ENCODE measurements at places on chromosomes 11 and 22. TPM values are rescaled to one million over a fixed set of nuclear protein-coding genes. Genes with fewer than 3 reads are reported as not detected.

- H3K27me3 ChIP-seq: no peaks in the 10 kb centered on the region
- peak overlapping the region; percentile 91 for H3K27ac ChIP-seq
- DNase-seq: peak; percentile 25
- no peak overlapping the region for H3K4me3 ChIP-seq
- H3K36me3 ChIP-seq: no peaks in the 10 kb centered on the region
- H3K4me1 ChIP-seq: peaks cover 30% of the 10 kb centered on the region
Observed at GRCh38 chr22:29030016-29030617, 31.5 kb downstream of the C22orf31 start.

GRCh38 chr22:39308614-39309363 lies 10.6 kb downstream of the RPL3 start:
- H3K36me3 ChIP-seq: peaks cover 9% of the 10 kb centered on the region
- no peak for DNase-seq
- no peak overlapping the region for H3K4me3 ChIP-seq
- no peaks in the 10 kb centered on the region for H3K4me1 ChIP-seq
- H3K27ac ChIP-seq: peak overlapping the region; percentile 71

- no peak overlapping the region for H3K4me3 ChIP-seq
- H3K4me1 ChIP-seq: peaks cover 1% of the 10 kb centered on the region
- no peaks in the 10 kb centered on the region for H3K27me3 ChIP-seq
- no peaks in the 10 kb centered on the region for H3K36me3 ChIP-seq
Observed at GRCh38 chr11:102802341-102802740, 4.4 kb upstream of the MMP1 start.

GRCh38 chr22:46180370-46181137 lies 30.2 kb downstream of the PPARA start:
- H3K27ac ChIP-seq: no peak overlapping the region
- peaks cover 51% of the 10 kb centered on the region for H3K36me3 ChIP-seq

- H3K4me3 ChIP-seq: no peak overlapping the region
- DNase-seq: no peak
- no peaks in the 10 kb centered on the region for H3K36me3 ChIP-seq
- H3K4me1 ChIP-seq: no peaks in the 10 kb centered on the region
- no peaks in the 10 kb centered on the region for H3K27me3 ChIP-seq
Observed at GRCh38 chr11:106475181-106475580, 397.7 kb downstream of the AASDHPPT start.

GRCh38 chr11:108616549-108616948 lies 23.0 kb upstream of the EXPH5 start:
- no peak overlapping the region for H3K27ac ChIP-seq
- DNase-seq: no peak
- H3K4me1 ChIP-seq: no peaks in the 10 kb centered on the region

GRCh38 chr11:95455228-95455970 lies 224.4 kb upstream of the SESN3 start:
- DNase-seq: no peak
- no peaks in the 10 kb centered on the region for H3K4me1 ChIP-seq
- no peaks in the 10 kb centered on the region for H3K36me3 ChIP-seq
- no peak overlapping the region for H3K27ac ChIP-seq
- no peaks in the 10 kb centered on the region for H3K27me3 ChIP-seq
- no peak overlapping the region for H3K4me3 ChIP-seq

- no peak overlapping the region for H3K4me3 ChIP-seq
- no peak for DNase-seq
Observed at GRCh38 chr11:7582338-7582985, 68.7 kb downstream of the PPFIBP2 start.

- H3K4me3 ChIP-seq: no peak overlapping the region
- H3K27me3 ChIP-seq: no peaks in the 10 kb centered on the region
- H3K27ac ChIP-seq: no peak overlapping the region
- peaks cover 18% of the 10 kb centered on the region for H3K36me3 ChIP-seq
- DNase-seq: no peak
Observed at GRCh38 chr11:62151737-62152102, 27.9 kb downstream of the INCENP start.

- DNase-seq: peak; percentile 60
- H3K36me3 ChIP-seq: no peaks in the 10 kb centered on the region
- no peaks in the 10 kb centered on the region for H3K4me1 ChIP-seq
Observed at GRCh38 chr11:17277024-17277584, 565 bp downstream of the NUCB2 start.

- no peak for DNase-seq
- no peaks in the 10 kb centered on the region for H3K4me1 ChIP-seq
- H3K4me3 ChIP-seq: no peak overlapping the region
- H3K36me3 ChIP-seq: no peaks in the 10 kb centered on the region
- H3K27ac ChIP-seq: no peak overlapping the region
- H3K27me3 ChIP-seq: no peaks in the 10 kb centered on the region
Observed at GRCh38 chr11:117748771-117749540, 48.1 kb downstream of the DSCAML1 start.

- H3K27me3 ChIP-seq: no peaks in the 10 kb centered on the region
- peaks cover under 1% of the 10 kb centered on the region for H3K4me1 ChIP-seq
- H3K27ac ChIP-seq: peak overlapping the region; percentile 76
- no peak for DNase-seq
Observed at GRCh38 chr11:35352077-35352888, 67.1 kb downstream of the SLC1A2 start.

DNA sequence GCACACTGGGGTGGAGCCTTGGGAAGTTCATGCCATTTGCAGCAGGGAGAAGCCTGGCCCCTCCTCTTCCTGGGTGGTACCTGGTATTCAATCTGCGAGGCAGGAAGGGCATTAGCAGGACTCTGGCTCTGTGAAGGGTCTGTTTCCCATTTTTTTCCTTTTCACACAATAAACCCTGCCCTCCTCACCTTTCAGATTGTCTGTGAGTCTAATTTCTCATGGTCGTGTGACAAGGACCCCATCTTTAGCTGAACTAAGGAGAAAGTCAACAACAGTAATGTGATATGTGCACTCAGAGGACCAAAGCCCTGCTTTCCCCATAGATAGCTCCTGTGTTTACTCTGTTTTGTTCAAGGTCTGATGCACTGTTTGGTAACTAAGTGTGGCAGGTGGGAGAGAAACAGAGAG lies 26.6 kb upstream of the CASP4 start:
- H3K36me3 ChIP-seq: no peaks in the 10 kb centered on the region
- H3K27me3 ChIP-seq: no peaks in the 10 kb centered on the region
- no peak overlapping the region for H3K27ac ChIP-seq
- DNase-seq: no peak
- no peaks in the 10 kb centered on the region for H3K4me1 ChIP-seq

- no peak for DNase-seq
- no peaks in the 10 kb centered on the region for H3K36me3 ChIP-seq
- no peak overlapping the region for H3K4me3 ChIP-seq
Observed at GRCh38 chr22:47168441-47168840, 406.0 kb downstream of the TBC1D22A start.

DNA sequence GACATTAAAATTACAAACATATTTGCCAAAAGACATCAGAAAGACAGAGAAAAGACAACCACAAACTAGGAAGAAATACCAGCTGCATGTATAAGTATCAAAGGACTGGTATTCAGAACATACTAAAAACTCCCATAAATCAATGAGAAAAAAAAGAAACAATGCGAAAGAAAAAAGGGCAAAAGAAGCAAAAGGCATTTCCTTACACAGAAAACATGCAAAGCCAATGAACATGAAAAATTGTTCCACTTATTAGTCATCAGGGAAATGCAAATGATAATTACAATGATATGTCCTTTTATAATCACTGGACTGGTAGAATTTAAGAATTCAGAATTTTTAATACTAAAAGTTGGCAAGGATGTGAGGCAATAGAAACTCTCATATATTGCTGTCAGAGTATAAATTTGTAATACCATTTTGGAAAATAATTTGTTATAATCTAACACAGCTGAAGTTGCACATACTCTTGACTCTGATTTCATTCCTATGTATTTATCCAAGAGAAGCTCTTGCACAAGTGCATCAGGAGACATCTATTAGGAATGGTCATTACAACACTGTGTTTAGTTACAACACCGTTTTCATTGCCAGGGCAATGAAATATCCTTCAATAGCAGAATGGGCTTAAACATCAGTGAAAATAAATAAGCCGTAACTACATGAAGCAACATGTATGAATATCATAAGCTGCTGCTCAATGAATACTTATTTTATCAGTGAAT lies 279.7 kb downstream of the SWAP70 start:
- peak; percentile 69 for DNase-seq
- H3K27ac ChIP-seq: no peak overlapping the region
- H3K27me3 ChIP-seq: no peaks in the 10 kb centered on the region
- H3K36me3 ChIP-seq: no peaks in the 10 kb centered on the region
- no peak overlapping the region for H3K4me3 ChIP-seq
- no peaks in the 10 kb centered on the region for H3K4me1 ChIP-seq

DNA sequence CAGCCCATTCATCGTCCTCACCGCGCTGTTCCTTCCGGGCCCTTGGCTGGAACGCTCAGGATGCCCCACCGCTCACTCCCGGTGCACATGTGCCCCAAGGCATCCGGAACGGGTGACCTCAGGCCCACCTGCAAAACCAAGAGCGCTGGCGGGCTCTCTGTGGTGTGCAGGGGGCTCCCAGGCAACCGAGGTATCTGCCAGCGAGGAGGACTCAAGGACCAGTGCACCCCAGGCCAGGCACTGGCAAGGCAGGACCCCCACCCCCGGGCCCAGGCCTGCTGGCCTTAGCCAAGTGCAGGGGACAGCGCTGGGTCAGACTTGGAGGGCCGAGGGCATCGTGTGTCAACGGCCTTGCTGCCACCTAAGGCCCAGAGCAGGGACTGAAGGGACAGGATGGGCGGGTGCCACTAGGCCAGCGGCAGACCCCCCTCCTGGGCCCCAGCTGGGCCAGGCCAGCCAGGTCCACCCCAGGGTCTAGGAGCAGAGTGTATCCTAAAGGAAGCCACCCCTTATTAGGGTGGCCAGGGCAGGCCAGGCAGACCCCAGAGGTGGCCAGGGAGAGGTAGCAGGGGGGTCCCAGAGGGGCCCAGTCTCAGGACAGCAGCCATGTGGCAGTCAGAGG lies 8.5 kb downstream of the TNNT3 start:
- no peak overlapping the region for H3K27ac ChIP-seq
- no peaks in the 10 kb centered on the region for H3K36me3 ChIP-seq
- no peaks in the 10 kb centered on the region for H3K4me1 ChIP-seq
- no peaks in the 10 kb centered on the region for H3K27me3 ChIP-seq

DNA sequence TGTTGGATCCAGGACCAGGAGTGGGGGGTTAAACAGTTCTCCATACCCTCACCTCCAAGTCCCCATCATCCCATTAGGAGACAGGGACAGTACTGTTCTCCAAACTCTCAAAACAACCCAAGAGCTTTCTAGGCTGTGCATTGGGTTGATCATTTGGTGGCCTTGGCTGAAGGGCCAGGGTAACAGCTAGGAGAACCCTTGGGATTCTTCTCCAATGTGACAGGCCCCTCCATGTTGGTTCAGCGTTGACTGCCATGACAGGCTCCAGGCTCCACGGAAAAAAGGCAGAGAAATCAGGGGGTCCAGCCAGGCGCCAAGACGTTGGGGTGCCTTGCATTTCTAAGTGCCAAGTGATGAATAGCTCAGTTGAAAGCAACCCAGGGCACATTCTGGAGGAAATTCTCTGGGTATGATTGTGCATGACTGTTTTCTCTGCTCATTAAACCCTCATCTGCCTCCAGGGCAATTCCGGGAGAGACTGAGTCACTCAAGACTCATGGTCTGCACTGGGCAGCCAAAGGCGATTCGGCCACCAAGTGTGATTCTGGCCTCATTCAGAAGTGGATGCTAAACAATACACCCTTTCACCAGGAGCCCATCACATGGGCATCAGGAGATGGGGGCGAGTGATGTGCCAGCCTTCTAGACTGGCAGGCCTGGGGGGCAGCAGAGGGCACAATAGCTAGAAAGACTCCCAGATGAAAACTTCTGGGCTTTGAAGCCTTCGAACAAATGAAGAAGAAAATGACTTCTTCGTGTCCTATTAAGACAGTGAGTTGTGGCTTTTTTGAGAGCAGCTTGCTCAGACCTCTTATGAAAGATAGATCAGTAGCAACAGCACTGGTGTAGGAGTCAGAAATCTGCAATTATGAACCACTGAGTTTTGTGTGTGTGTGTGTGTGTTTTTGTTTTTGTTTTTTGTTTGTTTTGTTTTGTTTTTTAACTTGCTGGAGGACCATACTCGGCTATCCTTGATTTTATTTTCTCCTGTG lies 27.7 kb downstream of the CD44 start:
- peak overlapping the region; percentile 7 for H3K27ac ChIP-seq
- no peak for DNase-seq
- no peak overlapping the region for H3K4me3 ChIP-seq
- H3K4me1 ChIP-seq: peaks cover 7% of the 10 kb centered on the region
- no peaks in the 10 kb centered on the region for H3K36me3 ChIP-seq

DNA sequence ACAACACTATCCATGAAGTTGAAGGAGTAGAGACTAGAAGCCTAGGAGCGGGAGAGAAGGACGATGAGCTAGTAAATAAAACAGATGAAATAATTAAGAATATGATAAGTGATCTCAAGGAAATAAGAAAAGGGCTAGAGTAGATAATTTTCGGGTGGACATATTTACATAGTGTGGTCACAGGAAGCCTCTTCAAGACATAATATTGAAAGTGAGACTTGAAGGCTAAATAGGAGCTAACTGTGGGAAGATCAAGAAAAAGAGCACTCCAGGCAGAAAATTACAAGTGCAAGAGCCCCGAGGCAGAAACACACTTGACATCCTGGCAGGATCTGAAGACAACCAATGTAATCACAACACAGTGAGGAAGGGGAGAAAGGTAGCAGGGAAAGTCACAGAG lies 11.9 kb upstream of the PPFIBP2 start:
- H3K4me1 ChIP-seq: no peaks in the 10 kb centered on the region
- peaks cover 19% of the 10 kb centered on the region for H3K36me3 ChIP-seq
- no peak overlapping the region for H3K27ac ChIP-seq
- no peaks in the 10 kb centered on the region for H3K27me3 ChIP-seq
- H3K4me3 ChIP-seq: no peak overlapping the region
- no peak for DNase-seq

- H3K27ac ChIP-seq: no peak overlapping the region
- no peaks in the 10 kb centered on the region for H3K4me1 ChIP-seq
- no peaks in the 10 kb centered on the region for H3K27me3 ChIP-seq
- DNase-seq: no peak
- H3K36me3 ChIP-seq: no peaks in the 10 kb centered on the region
Observed at GRCh38 chr11:24637520-24637919, 140.7 kb downstream of the LUZP2 start.

KCNE3 gene
- total RNA-seq: 14.9 TPM

PATL1 gene
- 23.1 TPM for total RNA-seq

IGSF9B gene
- 19.5 TPM for total RNA-seq

SLC15A3 gene
- 29.9 TPM for total RNA-seq

WEE1 gene
- total RNA-seq: 13.7 TPM

C11orf91 gene
- total RNA-seq: not detected

WBP2NL gene
- total RNA-seq: 4.9 TPM

HDHD5 gene
- 16.7 TPM for total RNA-seq

AMPD3 gene
- total RNA-seq: 27.6 TPM

Measured in lung (tissue), 17 donors.